Hematopoietic multipotent progenitor cell treated with erythropoietin and hydrocortisone succinate and interleukin-3 and kit ligand, for 17 days (in vitro differentiated cells): ENCODE measurements at places on chromosomes 4 and X.

DNA sequence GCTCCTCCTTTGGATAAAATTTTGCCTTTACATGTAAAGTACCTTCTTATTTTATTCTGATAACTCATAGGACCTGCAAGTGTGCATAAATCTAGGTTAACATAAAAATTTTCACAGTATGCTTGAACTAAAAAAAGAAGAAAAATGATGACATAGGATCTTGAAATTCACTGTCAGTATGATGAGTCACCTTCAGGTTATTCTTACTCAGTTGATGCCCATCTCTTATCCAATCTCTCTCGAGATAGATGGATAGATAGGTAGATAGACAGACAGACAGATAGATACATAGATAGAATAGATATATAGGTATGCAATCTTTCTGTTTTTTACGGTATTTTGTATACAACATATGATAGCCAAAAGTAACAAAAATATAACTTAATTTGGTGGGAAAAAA, 485.5 kb downstream of the NAF1 start:
- DNase-seq, result no peak

DNA sequence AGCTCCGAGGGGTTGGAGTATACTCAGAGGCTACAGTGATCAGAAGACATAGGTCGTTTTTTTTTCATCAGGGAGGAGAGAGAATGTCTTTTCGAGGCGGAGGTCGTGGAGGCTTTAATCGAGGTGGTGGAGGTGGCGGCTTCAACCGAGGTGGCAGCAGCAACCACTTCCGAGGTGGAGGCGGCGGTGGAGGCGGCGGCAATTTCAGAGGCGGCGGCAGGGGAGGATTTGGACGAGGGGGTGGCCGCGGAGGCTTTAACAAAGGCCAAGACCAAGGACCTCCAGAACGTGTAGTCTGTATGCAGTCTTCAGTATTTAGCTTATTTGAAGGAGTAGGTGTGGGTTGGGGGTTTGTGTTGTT, 500 bp downstream of the GAR1 start:
- no peak for DNase-seq

DNA sequence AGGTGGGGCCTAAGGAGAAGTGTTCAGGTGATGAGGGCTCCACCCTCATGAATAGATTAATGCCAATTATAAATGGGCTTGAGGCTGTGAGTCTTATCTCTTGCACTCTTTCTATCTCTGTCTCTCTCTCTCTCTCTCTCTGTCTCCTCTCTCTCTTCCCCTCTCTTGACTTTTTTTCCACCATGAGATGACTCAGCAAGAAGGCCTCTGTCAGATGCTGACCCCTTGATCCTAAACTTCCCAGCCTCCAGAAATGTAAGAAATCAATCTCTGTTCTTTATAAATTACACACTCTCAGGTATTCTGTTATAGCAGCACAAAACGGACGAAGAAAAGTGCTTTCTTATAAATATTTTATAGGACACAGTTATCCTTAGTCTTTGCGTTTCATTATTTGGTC, 184.9 kb upstream of the PCDH7 start:
- DNase-seq, result no peak

GRCh38 chr4:93132631-93133030, 695.9 kb upstream of the ATOH1 start:
- no peak for DNase-seq

DNA sequence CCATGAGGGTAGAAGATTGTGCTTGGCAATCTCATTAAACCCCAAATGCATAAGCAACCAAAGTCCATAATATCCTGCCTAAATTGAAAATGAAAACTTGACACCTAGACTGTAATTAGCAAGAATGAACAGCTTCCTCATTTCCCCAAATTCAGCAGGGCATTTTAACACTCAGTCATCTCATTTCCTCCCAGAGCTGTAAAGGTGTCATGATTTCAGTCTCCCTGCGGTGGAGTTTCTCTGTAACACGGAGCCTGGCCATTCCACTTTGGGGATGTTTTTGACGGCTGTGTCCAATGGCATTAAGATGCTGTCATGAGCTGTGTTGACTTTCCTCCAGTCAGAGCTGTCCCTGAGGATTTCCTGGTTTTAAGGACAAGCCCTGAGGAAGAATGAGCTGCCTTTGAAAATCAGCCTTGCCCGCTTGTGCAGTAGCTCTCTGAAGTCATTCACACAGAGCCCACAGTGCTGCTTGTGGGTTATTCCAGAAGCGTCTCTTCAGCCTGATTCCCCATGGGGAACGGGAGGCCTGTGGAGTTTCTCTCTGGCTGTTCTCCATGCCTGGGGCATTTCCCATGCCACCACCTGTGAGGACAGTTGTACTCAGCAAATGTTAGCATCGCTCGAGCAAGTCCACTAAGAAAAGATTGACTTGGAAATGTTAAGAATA, 187.0 kb downstream of the MID1 start:
- no peak for DNase-seq

DNA sequence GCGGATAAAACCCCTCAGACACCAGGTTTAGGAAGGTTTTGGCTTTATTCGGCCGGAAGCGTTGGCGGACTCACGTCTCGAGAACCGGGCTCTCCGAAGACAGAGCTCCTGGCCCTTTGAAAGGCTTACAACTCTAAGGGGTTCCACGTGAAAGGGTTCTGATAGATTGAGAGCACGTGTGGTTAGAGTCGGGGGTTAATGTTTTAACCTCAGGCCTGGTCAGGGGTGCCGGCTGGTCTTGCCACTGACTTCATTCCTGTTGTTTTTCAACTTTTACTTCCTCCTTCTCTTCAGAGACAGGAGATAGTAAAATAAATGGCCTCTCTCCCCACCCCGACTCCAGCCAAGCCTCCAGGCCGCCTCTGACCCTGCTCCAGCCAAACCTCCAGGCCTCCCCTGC, 4.7 kb upstream of the ASMT start:
- no peak for DNase-seq
